ENCODE measurements at places on chromosomes 12 and 14.
A peak's percentile ranks its signal among the peaks of the same experiment; 100 is the strongest.

DNA sequence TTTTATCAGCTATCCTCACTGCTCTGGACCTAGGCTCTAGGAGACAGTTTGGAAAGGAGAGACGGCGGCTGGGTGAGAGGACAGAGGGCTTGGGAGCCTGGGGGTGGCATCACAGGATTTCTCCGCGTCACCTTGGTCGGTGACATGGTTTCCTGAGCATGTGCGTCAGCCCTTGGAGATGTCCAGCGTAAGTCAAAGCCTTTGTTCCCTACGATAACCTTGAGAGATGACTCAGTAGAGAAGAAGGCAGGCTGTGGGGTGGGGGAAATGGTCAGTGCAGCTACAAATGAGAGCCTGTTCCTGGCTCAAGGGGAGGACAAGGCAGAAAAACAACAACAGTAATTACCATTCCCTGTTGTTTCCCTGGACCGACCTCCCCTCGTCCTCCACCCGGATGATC, 90.2 kb upstream of the TBX3 start:
- no peak for DNase-seq

DNA sequence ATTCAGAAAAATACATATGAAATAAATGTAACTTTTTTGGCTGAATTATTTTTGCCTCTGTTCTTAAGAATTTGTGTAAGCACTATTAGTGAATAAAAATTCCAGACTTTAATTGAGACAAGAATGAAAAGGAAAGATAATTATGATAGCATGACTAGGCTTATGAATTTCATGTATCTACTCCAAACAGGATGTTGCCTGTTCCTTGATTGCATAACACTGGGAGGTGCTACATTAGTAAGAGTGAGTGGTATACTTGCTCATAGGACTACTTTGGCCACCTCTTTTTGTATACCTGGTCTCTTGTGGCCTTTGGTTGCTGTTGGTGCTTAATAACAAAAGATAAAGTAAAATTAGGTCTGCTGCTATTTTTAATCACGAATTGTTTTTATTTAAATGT, 112.8 kb downstream of the NAV3 start:
- DNase-seq: no peak

GRCh38 chr12:18919871-18920511, 182.1 kb downstream of the CAPZA3 start:
- DNase-seq: no peak

DNA sequence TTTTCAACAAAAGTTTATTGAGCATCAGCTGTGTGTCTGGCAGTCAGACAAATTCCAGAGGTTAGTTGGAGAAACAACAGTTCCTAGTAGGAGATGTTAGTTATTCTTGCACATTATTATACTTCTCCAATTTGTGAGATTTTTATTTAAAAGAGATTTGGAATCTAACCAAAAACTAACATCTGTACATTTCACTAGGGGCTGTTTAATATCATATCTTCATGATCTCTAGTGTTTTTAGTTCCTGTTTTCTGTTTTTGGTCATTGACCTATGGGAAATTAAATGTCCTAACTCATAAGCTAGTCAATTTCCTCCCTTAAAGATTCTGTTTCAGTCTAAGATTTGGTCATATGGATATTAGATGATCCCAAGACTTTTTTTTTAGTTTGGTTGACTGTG, 34.1 kb upstream of the KLHDC2 start:
- no peak for DNase-seq

GRCh38 chr12:93938317-93938716, 210.1 kb upstream of the PLXNC1 start:
- no peak for DNase-seq

- DNase-seq: no peak
These were observed 36.3 kb upstream of the NTF3 start for GRCh38 chr12:5395443-5396271.

- DNase-seq: peak; percentile 56
These were observed 50.0 kb downstream of the KDM2B start for GRCh38 chr12:121530600-121531355.

GRCh38 chr14:93903342-93904184, 23.6 kb upstream of the FAM181A start:
- DNase-seq: no peak

GRCh38 chr14:104803912-104804410, 3.1 kb downstream of the ZBTB42 start:
- DNase-seq: no peak

DNA sequence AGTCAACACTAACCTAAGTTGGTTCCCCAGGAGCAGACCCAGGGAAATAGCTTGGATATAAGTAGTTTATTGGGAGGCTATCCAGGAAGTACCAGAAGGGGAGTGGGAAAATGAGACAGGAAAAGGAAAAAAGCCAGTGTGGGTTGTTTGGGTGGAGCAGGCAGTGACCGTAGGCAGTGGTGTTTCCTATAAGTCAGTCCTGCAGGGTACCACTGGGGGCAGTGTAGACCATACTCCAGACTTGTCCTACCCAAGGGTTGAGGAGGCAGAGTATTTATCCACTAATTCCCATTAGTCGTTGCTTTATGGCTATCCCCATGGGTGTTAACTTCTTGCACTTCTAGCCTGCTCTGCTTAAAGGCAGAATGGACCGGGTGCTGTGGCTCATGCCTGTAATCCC, 6.4 kb upstream of the CCDC60 start:
- DNase-seq: no peak

GRCh38 chr12:41663598-41664265, 475.6 kb downstream of the PDZRN4 start:
- DNase-seq: no peak

DNA sequence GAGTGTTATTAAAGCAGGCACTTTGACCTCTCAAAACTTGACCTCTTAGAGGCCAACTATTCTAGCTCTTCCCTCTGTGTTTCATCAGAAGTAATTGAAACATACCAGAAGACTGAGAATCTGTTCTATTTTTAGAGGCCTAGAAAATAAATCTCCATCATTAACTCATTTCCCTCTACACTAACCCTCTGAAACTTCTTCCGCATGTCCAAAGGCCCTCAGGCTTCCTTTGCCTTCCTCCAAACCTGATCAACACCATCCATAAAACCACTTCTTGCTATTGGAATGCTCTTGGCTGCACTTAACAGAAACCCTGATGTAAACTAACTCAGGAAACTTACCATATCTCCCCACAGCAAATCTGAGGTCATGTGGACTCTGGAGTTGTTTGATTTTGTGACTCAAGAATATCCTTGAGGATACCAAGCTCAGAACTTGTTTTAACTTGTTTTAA, 196.4 kb downstream of the RPAP3 start:
- no peak for DNase-seq

- DNase-seq: no peak
These were observed 40.1 kb upstream of the WNK1 start for GRCh38 chr12:712172-712863.

- no peak for DNase-seq
These were observed 254.8 kb downstream of the MSRB3 start for GRCh38 chr12:65533177-65533883.

- no peak for DNase-seq
These were observed 445 bp downstream of the CERS5 start for GRCh38 chr12:50166799-50167048.

- DNase-seq: no peak
These were observed 497.4 kb downstream of the NPAS3 start for GRCh38 chr14:33435911-33436689.

GRCh38 chr14:101235335-101236103, 325.8 kb upstream of the DIO3 start:
- DNase-seq: peak; percentile 71

DNA sequence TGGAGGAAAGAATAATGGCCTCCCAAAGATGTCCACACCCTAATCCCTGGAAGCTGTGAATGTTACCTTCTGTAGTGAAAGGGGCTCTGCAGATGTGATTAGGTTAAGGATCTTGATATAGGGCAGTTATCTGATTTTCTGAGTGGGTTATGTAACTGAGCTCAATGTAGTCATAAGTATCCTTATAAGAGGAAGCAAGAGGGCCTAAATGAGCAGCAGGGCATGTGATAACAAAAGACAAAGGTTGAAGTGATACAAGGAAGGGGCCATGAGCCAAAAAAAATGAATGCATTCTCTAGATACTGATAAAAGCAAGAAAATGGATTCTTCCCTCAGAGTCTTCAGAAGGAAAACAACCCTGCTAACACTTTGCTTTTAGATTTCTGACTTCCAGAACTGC, 78.8 kb downstream of the OSBPL8 start:
- no peak for DNase-seq

GRCh38 chr14:33110737-33111443, 172.2 kb downstream of the NPAS3 start:
- DNase-seq: no peak

GRCh38 chr12:104699489-104700190, 242.9 kb downstream of the CHST11 start:
- peak; percentile 42 for DNase-seq

- no peak for DNase-seq
These were observed 30.6 kb upstream of the EID3 start for GRCh38 chr12:104272938-104273337.

DNA sequence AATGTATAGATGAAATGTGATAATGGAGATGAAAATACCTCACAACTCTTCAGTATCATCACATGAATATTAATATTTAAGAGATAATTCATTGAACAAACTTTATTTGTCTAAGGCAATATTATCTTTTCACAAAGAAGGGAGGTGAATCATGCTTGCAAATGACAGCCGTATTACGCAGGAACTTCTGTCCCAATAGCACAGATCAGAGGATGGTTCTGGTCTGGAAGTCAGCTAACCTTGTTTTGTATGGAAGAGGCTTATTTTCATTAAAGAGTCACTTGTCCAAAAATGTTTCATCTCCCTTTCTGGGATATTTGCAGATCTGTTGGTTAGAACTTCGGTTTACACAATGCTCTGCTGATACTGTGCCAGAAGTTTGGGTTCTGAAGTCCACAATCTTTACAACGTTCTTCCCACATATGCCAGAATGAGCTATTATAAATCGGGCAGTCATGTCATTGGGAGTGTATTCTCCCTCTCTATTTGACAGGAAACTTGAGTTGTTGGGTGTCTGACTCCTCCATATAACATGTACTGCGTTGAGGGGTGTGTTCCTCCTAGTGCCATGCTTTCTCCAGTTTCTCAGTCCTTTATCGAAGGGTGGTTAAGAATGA, 29.8 kb downstream of the YY1 start:
- no peak for DNase-seq

DNA sequence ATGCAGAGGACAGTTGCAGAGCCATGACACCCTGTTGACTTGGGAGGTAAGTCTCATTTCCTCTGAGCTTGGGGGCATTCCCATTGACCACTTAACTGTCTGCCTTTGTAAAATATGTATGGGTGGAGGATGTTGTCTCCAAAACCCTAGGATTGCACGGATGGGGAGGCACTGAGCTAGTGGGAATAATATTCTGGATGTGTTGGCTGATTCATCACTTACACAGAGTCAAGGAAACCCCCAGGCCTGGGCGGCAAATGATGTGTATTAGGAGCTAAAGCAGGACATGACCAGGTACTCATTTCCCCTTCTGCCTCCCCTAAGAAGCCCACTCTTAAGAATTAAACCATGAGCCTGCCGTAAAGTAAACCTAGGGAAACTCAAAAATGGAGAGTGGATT, 319.4 kb downstream of the VRK1 start:
- no peak for DNase-seq

DNA sequence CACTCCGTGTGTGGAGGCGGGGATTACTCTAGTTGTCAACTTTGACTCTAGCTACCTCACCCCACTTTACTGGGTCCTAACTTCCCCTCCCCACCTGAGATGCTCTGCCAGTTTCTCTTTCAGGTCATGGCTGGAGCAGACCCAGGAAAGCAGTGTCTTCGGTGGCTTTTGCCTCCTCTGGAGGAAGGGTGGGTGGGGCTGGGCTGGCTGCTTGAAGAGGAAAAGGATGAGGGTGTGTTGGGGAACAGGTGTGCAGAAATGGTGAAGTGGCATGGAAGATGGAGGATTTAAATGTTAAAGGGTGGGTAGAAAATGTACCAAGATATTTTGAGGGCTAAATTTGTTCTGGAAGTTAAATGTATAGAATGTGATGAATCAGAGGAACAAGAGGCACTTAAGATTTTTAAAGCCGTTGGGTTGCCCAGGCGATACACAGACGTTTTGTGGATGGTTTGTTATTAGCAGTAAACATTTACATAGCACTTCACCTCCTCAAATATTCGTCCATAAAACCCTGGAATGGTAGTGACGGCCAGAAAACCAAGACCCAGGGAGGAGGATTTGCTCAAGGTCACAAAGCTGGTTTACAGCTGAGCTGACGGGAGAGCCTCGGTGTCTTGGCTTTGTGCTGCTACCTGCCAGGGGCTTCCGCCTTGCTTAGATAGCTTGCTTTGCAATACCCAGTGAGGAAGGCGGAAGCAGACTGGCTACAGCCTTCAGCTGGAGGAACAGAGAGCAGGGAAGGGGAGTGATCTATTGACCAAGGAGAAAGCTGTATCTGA, 72.2 kb upstream of the PRMT8 start:
- no peak for DNase-seq

DNA sequence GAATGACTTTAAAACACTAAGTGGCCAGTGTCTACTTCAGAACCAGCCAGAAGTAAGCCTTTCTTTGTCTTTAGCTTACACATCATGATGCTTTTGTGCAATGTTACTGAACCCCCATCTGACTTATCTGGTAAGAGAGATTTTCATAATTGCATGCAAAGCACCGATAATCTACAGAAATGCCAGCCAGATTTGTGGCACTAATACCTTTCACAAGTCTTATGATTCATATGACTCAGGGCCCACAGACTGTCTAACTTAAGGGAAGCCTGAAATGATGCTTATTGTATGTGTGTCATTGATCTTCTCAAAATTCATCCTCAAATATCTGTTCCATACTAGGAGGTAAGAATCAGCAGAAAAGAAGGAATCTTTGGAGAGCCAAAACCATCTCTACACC, 18.0 kb downstream of the IGF1 start:
- no peak for DNase-seq

GRCh38 chr14:56004323-56004722, 113.9 kb upstream of the PELI2 start:
- no peak for DNase-seq

DNA sequence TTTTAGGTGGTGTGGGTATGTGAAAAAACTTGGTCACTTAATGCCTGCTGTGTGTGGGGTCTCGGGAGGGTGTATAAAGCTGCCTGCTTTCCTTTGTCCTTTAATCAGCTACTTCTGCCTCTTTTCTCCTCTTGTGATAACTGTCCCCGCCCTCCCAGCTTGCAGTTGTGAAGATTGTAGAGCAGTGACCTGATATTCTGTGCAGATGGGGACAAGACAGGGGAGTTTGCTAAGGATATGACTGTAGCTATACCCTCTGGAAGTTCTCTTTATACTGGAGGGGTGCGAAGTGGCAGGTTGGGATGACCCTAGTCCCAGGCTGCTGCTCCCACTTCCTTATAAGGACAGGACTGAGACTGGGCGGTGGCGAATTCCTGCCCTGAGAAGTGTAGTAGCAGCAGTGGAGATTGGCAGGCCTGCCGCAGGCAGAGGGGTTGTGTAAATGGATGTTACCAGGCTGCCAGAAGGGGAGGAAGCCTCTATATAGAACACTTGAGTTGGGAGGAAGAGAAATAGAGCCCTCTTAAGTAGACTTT, 835 bp downstream of the MYL6 start:
- no peak for DNase-seq

- DNase-seq: no peak
These were observed 98.9 kb downstream of the CMKLR1 start for GRCh38 chr12:108240027-108240785.
